Activated CD4-positive, alpha-beta T cell treated with anti-CD3 and anti-CD28 coated beads, Interleukin-2, amount 50 U/mL, for 4 hours (primary cell): ENCODE measurements at places on chromosomes 7 and 10.
A peak's percentile ranks its signal among the peaks of the same experiment; 100 is the strongest.

DNA sequence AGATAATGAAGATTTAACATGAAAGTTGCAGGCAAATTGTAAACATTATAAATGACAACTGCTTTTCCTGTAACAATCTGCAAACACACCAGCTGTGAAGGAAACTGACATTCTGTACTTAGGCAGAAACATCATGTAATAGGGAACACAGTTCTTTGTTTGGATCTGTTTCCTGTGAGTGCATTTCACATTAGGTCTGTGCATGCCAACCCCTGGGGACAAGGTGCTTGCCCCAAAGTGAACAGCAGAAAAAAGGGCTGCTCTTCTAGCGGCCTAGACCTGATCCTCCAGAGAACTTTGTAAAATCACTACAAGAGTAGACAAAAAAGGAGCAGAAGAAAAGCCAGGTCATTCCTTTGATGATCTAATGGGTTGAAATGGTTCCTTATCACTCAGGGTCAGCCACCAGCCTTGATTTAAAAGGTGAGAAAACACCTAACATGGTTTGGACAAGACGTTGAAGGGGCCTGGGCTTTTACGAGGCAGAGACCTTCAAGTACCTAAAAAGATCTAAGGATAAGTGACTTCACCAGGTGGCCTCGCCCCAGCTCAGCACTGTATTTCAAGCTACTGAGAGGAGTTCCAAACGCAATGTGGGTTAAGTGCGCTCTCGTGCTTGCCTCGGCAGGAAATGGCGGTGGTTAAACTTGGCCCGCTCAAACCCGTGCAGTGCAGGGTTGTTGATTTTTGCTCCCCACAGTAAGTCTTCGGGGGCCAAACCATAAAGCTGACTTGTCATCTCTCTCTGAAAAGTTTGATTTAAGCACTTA lies 249.7 kb downstream of the CREB5 start:
- DNase-seq: no peak

GRCh38 chr7:44561962-44562621 lies 11.6 kb downstream of the DDX56 start:
- DNase-seq: no peak

DNA sequence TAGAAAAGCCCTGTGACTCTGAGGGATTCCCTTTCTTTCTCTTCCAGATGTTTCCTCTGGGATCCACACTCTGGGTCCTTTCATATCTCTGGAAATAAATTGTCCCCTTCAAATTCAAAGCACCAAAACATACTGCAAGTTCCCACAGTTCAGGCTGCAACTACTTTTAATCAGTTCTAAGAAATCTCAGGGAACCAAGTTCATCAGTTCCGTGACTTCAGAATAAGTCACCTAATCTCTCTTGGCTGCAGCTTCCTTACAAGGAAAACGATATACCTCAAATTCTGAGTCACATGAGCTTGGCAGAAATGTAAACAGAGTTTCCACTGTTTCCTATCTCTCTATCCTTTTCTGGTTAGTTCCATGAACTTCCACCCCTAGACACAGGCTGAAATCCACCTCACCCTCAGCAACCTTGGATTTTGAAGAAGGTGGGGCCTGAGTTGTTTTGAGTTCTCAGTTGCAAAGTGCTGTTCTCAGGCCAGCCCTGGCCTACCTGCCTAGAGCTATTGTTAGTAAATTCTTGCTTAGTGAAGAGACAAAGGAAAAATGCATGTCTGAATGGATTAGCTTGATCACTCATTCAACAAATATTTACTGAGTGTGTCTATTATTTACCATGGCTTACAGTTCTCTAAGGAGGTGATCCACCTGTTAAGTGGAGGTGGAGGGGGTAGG lies 59.3 kb upstream of the IL6 start:
- no peak for DNase-seq

DNA sequence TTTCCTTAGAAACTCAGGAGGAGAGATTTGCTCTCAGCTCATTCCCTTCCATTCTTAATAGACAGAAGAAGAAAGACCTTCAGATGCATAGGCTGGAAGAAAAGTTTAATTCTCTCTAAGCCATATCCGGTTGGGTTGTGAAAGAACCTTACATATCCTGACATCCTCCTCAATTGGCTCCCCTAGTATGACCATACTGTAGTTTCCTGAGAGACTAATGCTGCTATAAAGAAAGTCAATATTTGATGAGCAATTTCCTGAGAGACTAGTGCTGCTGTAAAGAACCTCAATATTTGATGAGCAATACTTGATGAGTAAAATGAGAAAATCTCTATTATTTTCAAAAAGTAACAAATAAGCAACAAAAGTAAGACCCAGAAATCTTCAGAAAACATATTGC lies 888.5 kb upstream of the SORCS1 start:
- no peak for DNase-seq

- DNase-seq: no peak
Measured at GRCh38 chr10:133124357-133125211, 35.4 kb upstream of the KNDC1 start.

GRCh38 chr7:129865093-129865924 lies 87.5 kb downstream of the UBE2H start:
- DNase-seq: no peak

- peak; percentile 63 for DNase-seq
Measured at GRCh38 chr10:43304687-43305333, 37.9 kb upstream of the RASGEF1A start.

DNA sequence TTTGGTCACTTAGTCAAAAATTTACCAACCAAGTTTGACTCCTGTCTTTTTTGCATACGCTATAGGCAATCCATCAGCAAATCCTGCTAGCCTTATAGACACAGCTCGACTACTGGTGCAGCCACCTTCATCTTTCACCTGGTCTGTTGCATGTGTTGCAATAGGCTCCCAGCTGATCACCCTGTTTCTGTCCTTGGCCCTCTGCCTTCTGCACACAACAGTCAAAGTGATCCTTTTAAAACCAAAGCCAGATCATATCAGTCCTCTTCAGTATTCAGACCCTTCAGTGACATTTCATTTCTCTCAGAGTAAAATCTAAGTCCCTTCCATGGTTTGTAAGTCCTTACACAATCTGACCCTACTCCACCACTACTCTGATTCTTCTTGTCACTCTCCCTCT lies 10.9 kb upstream of the CDK6 start:
- no peak for DNase-seq

DNA sequence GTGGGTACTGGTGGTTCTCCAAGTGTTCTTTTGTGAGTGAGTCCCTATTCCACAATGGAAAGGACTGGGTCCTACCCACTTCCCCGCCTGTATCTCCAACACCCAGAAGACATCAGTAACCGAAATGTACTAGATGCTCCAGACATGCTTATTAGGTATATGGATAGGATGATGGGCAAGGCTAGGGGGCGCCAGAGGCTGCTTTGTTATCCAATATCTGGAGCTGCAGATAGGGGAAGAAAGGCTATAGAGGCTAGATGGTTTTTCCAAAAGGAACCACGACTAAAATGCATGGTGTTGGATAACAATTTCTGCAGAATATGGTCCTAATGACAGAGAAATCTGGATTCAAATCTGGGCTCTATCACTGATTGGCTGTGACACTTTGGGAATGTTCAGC lies 56.2 kb upstream of the TM9SF3 start:
- peak; percentile 13 for DNase-seq
